ENCODE measurements at places on chromosomes 5 and 9.

- DNase-seq: peak; percentile 7
These were observed 69.3 kb upstream of the NIPAL4 start for GRCh38 chr5:157390551-157391297.

DNA sequence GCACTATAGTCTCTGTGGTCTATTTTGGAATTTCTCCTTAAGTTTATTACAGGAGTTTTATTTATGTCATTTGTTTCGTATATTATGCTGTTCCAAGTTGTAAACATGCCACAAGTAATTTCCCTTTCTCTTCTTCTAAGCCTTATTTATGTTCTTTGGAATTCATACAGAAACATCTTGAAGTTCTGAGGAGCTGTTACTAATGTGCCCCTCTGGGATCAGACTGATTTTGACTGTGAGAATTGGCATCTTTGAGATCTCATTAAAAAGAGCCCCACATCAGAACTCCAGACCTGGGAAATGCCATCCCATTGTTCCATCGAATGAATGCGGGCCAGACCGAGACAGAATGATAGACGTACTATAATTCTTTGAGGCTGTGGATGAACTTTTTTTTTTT, 138.8 kb upstream of the CD180 start:
- DNase-seq: no peak

DNA sequence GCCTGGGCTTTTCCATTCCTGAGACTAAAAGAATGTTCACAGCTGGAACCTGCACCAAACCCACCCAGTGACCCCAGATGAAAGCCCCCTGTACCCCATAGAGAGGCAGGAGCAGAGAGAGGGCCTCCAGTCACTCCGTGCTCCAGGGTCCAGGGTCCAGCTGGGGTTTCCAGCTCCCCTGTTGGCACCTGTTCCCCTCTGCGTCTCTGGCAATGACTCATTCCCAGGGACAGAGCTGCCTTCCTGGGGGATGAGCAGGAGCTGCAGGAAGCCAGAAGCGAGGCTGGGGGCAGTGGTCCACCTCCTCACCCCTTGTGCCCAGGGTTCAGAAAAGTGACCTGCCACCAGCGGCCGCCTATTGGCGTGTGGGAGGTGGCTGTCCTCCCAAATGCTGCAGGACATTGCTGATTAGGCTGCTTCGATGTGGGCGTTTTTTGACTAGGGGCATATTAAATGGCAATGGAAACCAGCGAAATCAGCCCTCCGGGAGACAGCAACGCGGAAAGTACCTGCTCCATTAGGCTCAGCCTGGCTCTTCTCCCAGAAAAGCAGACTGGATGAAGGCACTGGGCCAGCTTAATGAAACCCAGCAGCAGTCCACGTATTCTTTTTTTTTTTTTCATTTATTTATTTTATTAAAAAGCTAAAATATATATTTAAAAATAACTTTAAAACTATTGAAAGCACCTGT, 97.4 kb downstream of the DAP start:
- no peak for DNase-seq

DNA sequence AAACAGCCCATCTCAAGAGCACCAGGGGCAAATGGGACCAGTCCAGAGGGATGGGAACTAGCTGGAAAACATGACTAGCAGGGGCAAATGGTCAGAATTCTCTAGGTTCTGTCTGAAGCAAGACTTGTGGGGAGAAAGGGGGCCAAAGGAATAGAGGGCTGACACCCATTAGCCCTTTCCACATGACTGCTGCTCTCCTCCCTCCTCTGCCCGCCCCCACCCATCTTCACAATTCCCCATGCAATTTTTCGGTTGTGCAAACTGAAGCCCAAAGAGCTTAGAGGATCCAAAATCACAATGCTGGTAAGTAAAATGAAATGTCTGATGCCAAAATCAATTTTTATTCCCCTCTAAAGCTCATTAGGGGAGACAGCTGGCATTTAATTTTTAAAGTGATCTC, 207.1 kb downstream of the DCP2 start:
- DNase-seq: no peak

DNA sequence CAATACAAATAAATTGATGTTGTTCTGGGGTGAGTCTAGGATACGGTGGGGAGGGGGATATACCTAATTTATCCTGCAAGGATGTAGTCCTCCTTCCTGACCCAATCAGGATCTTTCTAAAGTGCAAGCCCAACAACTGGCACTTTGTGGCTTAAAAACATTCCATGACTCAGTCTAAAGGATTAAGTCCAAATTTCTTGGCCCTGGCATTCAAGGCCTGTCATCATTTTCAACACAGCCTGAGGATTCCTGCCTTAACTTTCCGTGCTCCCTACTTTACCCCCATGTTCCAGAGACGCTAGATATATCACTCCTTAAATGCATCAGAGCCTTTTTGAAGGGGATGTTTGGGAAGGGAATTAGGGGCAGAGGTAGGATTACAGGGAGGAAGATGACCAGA, 1.0 kb downstream of the FAM221B start:
- no peak for DNase-seq

DNA sequence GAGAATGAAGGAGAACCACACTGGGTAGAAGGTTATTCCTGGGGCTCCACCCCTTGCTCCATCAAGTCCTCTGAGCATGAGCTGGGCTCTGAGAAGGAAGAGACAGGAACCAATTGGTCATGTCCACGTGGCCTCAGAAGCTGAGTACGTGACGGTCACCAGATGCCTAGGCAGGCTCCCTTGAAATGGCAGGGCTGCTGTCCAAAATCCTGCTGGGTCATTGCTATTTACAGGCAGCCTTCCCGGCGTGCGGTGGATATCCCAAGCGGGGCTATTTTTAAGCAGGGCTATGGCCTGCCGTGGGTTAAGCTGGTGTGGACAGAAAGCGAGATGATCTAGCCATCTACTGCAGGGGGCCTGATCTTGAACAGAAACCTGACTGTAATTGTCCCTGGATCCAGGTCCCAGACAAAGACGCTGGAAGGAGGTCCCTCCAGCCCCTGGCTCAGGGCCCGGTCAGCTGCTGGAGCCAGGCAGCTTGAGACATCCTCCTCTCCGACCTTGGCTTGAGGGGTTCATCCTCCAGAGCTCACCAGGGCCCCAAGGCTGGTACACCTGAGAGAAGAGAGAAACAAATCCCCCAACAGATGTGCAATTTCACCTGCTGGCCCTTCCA, 550 bp upstream of the CKMT2 start:
- no peak for DNase-seq

- DNase-seq: no peak
These were observed 291.9 kb upstream of the IRX1 start for GRCh38 chr5:3303777-3304176.

DNA sequence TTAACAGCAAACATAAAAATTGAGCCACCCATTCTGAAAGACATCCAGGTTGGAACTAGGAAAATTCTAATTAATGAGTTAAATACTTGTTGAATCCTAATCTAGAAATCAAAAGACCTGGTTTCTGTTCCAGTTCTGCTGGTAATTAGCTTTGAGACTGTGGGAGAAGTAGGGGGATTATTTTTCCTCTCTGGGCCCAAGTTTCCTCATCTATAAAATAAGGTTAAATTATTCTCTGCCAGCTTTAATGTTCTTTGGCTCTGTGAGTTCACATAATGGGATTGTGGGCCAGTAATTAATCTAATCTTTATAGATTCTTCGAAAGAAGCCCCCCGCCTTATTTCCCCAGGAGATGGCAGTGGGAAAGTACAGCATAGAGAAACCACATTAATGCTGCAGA, 104.6 kb downstream of the ENC1 start:
- no peak for DNase-seq

DNA sequence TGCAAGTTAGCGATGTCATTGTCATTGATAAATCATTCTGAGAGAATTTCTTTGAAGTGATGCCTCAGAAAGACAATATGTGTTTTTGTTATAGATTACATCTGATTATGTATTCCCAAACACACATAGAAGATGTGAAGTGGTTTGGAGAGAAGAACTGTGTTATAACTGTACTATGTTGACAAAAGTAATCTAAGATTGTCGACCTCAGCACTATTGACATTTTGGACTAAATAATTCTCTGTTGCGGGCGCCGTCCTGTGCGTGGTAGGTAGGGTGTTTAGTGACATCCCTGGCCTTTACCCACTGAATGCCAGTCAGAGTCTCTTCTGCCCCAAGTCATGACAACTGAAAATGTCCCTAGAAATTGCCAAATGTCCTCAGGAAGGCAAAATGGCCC, 77.8 kb downstream of the CFAP90 start:
- DNase-seq: no peak

- no peak for DNase-seq
These were observed 10.1 kb downstream of the IRF1 start for GRCh38 chr5:132480546-132480892.

DNA sequence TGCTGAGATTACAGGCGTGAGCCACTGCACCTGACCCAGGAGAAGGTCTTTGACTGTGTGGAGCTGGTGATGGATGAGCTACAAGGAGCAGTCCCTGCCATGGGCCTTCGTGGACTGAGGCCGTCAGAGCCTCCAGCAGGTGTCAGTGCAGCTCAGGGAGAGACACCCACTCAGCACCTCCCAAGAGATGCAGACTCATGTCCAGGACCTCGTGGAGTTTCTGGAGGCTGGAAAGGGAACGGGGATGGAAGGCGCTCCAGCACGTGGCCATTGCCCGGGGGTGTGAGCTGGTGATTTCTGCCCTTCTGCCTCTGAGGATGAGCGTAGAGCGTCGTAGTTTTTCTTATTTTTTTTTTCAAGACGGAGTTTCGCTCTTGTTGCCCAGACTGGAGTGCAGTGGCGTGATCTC, 9.5 kb downstream of the TOR4A start:
- DNase-seq: no peak

DNA sequence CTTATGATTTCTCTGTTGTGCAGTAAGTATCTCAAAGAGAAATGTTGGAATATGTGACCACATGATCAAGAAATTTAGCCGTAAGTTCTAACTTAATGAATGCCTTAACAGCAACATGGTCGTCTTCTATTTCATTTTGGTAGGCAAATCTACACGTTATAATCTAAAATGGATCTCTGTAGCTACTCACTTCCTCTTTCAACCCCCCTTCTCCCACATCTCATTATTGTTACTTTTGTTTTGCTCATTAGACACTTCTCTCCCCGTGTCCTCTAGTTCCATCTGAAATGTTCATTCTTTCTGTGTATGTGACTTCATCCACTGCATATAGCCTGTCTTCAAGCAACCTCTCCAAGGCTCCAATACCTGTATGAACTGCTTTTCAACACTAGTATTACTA, 27.1 kb upstream of the LPAR1 start:
- no peak for DNase-seq

DNA sequence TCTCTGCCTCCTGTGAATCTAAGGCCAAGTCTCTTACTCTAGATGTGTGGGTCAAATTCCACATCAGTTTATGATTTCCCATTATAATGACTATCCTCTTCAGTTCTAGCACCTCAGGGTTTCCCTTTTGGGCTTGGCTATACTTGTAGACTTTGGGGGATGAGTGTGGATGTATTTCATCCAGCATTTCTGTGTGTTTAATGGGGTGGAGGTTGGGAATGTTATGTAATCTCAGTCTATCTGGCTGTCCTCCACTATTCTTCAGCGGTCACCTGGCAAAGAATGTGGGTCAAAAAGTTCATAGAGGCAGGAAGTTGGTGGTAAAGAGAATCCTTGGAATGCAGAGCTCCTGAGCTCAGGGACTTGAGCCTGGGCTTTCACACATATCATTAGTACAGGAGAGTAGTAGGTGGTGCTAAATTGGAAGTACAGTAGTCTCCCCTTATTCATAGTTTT, 64.9 kb downstream of the CFAP95 start:
- DNase-seq: no peak

DNA sequence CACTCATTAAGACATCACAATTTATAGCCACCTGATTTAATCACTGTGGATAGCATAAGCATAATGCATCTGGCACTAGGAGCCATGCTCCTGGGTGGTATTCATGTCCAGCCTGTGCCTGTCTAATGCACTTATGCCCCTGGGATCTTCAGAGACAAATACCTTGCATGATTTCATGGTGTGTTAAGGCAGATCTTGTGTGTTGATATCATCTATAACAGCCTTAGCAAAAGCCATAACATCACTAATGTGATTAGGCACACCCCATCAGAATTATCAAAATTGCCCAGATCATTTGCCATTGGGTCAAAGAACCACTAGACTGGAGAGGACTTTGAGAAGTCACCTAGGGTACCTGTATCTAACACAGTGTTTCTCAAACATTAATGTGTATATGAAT, 43.7 kb upstream of the SELENOP start:
- DNase-seq: no peak

All from stimulated activated CD4-positive, alpha-beta T cell treated with anti-CD3 and anti-CD28 coated beads, TNF-alpha, amount 100 ng/mL, for 1 hour (primary cell).